T follicular helper cell (primary cell): ENCODE measurements at places on chromosomes 12 and 14.

DNA sequence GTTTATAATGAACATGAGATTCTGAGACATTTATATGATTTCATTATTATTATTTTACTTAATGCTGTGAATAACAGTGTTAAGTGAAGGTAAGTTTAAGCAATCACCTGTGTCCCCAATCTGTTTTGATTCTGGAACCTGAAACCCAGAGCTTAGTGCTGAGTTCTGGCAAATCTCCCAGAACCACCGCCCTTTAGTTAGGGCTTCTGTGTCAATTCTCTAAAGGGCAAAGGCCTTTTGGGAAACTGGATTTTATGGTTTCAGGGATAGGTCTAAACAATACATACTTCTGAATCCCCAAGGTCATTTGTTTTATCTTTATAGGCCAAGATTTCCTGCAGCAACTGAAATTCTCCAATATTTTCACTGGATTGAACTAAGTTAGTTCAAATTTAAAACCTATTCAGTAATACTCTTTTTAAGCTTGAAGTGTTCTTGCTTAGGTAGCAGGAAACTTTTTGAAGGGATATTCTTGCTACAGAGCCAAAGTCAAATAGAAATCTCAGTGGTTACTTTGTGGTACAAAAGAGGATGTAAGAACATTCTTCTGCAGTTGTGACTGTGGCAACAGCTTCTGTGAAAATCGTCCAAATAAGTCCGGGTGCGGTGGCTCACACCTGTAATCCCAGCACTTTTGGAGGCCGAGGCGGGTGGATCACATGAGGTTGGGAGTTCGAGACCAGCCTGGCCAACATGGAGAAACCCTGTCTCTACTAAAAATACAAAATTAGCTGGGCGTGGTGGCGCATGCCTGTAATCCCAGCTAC, 10.0 kb upstream of the PKP2 start:
- DNase-seq, result no peak

- no peak for DNase-seq
Measured at GRCh38 chr12:9039397-9039977, 50.1 kb downstream of the KLRG1 start.

DNA sequence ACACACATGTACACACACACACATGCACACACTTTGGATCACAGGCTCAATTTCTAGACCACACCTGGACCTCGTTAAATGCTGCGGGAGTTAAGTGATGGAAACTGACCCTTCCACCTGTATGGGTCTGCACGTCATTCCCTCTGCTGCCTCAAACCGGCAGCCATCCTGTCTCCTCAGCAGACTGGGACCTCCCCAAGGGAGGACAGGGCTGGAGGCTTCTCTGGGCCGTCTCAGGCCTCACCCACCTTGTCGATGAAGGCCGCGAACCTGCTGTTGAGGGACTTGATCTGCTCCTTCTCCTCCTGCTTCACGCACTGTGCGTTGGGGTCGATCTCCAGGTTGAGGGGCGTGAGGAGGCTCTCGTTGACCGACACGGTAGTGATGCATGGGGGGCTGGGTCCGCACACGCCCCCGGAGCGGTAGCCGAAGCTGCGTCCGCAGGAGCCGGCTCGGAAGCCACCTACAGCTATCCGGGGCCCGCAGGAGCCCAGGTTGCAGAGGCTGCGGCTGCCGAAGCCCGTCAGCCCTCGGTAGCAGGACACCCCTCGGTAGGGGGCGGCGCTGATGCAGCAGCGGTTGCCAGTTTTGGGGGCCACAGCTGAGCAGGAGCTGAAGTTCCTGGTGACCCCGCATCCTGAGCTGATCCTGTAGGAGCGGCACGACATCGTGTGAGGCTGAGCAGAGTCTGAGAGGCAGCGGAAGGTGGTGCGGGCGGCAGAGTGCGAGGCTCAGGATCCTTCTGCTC, at the start of gene KRT85:
KRT85 (minus strand) TSS at position 744 of the 748 bp plus-strand sequence; CDS start at position 668, 76 bp downstream.
- no peak for DNase-seq

GRCh38 chr12:69844416-69844815, 19.4 kb downstream of the MYRFL start:
- no peak for DNase-seq

GRCh38 chr12:80165746-80166145, 66.4 kb downstream of the OTOGL start:
- no peak for DNase-seq

DNA sequence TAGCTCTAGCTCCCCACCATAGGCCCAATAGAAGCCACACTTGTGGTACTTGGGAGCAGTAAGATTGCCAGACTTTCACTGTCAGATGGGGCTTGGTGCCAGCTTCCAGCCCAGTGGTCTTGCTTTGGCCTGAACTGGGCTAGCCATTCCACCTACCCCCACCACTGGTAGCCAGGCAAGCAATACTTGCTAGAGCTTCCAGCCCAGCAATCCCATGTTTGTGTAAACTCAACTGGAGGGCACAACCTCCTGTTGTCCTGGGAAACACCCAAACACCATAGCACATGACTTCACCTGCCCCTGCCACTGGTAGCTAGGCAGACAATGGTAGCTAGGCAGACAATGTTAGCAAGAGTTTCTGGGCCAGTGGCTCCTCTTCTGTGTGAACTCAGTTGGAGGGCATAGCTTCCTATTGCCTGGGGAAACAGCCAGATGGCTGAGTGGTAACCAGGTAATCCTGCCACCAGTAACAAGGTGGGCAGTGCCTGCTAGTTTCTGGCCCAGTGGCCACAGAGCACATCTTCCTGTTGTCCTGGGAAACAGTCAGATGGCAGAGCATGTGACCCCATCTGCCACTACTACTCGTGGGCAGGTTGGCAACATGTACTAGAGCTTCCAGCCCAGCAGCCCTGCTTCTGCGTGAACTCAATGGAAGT, 5.6 kb upstream of the OR6C76 start:
- no peak for DNase-seq

GRCh38 chr14:103220982-103221641, 97.9 kb downstream of the TNFAIP2 start:
- DNase-seq, result no peak

- DNase-seq, result no peak
Measured at GRCh38 chr14:23435543-23436326, at the start of gene MYH7. MYH7 (minus strand) TSS chr14:23435660; CDS start chr14:23433732, 1,928 bp downstream.
